ENCODE measurements at places on chromosomes 4 and X. TPM values are rescaled to one million over a fixed set of nuclear protein-coding genes. Genes with fewer than 3 reads are reported as not detected.

DNA sequence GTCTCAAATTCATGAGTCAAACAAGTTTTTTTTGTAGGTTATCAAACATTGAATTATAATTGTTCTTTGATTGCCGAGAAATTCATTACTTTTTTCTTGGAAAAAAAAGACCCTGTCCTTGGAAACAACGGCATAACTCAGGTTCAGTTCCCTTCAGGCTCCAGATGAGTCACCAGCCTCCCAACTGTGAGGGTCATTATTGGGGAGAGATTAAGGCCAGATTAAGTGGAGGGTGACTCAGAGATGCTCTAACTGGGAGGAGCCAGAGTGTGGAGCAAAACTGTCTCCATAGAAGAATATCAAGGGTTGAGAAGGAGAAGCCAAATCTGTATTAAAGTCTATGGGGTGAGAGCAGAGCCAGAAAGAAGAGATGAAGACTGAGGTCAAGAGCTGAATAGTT lies 9.6 kb downstream of the ADGRG4 start:
- DNase-seq, result no peak

GRCh38 chr4:17142232-17142711 lies 243.8 kb upstream of the LDB2 start:
- DNase-seq, result no peak

DNA sequence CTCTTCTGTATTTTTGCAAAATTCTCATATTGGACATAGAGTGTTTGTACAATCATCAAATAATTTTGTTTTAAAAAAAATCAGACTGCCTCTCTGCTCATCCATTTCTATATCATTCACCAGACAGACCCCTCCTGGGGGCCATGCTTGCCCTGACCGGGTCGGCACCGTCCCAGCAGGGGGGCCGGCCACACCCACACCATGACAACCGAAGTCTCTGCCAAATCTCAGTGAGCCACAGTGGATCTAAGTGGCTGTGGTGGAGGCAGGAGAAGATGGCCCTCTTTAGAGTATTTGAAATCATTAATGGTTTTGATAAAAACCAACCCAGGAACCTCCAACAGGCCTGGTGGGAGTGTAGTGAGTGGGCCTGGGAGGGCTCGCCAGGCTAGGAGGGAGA lies 66.9 kb upstream of the ADRA2C start:
- DNase-seq, result no peak

- no peak for DNase-seq
Measured at GRCh38 chr4:32645653-32646052, 1925.5 kb downstream of the PCDH7 start.

DNA sequence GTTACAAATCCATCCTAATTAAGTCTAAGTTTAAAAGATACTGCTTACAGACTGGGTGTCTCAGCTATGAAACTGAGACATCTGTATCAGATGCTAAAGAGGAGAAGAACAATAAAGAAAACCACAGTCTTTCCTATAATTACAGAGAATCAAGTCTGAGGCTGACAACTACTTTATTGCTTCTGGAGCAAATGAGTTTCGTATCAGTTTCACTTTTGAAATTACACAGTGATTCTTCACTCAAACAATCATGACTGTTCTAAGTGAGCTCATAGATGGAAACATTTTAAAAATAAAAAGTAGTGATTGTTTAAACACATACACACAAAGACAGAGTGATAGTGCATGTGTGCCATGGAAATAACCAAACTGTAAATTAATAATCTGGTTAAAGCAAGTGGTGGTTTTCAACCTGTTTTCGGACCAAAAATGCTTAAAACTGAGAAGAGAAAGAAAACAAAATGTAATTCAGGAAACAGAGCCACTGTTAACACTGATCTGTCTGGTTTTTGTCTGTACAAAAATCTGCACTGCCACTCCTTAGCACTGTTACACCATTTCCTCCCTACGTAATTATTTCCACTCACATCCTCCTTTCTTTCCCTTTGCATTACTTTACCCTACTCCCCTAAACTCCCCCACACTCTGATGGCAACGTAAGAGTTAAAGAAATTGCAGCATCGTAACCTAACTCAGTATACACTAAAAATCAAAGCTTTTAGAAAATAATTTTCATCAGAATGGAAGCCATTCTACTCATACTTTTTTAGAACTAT lies 12.5 kb downstream of the RFC1 start:
- no peak for DNase-seq

DNA sequence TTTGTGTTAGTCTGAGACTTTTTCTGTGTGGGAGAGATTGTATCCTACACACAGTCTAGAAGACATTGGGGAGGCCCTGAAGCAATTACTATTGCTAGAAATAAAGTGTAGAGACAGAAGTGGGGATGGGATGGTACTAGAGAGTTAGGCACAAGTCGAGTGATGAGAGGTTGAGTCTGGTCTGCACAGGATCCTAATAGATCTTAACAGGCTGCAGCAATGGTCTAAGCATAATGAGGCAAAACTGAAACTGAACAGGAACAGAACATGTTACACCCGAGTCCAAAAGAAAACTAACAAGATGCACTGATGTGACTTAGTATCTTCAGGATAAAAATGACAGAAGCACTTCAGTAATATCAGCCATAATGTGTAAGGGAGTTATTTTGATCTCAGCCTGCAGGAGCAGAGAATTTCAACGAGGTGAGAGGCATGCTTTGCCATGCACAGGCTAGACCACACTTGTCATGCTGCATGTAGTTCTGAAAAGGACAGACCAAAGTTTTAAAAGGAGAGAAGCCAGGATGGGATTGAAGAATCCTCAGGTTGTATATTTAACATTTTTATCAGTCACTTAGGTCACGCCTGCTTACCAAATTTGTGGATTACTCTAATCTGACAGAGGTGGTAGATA lies 205.8 kb upstream of the BOD1L1 start:
- DNase-seq, result no peak

GRCh38 chr4:147381749-147382148 lies 99.1 kb upstream of the EDNRA start:
- no peak for DNase-seq

GRCh38 chrX:5718651-5719050 lies 510.0 kb downstream of the NLGN4X start:
- no peak for DNase-seq

- no peak for DNase-seq
Measured at GRCh38 chr4:175412161-175412560, 399.9 kb downstream of the GPM6A start.

DNA sequence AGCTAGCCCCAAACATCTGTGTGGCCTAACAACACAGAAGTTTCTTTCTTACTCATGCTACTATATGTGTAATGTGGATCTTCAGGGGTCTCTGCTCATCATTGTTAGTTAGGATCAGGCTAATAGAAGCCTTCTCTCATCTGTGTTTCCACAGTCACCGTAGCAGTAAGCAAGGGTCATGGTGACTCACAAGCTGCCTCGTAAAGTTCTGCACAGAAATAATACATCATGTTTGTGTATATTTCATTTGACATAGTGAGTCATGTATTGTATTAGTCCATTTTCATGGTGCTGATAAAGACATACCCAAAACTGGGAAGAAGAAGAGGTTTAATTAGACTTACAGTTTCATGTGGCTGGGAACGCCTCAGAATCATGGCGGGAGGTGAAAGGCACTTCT lies 38.7 kb downstream of the SLC4A4 start:
- no peak for DNase-seq

GRCh38 chr4:77174426-77174825 lies 17.4 kb downstream of the CCNG2 start:
- DNase-seq, result no peak

- no peak for DNase-seq
Measured at GRCh38 chr4:155566354-155566753, 100.3 kb upstream of the GUCY1A1 start.

DNA sequence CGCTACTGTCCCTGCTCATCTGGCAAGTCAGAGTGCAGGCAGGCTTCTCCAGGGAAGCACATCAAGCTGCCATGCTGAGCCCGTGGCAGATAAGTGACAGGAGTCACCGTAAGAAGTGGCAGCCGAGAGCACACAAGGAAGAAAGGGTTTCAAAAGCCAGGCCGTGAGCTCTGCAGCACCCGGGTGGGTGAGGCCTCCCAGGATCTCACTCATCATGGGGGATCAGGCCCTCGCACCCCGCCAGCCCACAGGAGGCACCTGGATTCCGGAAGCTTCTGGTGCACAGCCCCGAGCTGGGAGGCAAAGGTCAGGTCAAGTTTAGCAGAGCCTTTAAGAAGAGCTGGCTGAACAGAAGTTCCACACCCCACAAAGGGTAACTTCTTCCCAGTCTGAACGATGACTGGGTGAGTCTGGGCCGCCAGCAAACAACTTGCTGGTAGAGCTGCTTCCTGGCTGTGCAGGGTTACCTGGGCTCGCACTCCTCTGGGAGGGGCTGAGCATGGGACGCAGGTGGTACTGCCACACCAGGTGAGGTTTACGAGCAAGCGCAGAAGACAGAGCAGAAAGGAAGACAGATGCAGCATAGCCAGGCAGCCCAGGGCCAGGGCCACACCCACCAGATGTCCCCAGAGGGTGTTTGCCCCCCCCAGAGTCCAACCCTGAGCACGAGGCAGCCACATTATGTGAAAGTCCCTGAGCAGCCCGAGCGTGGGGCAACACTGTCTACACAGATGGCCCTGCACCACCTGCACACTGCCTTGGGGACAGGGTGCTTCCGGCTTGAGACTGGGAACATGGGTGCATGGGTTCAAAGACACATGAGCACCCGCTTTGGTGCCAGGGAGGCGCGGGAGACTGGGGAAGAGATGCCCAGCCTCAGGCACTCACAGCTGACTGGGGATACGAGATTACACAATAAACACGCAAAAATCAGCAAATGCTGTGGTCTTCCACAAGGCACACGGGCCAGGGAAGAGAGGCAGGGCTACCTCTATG lies 7.7 kb downstream of the CCNQ start:
- no peak for DNase-seq

DNA sequence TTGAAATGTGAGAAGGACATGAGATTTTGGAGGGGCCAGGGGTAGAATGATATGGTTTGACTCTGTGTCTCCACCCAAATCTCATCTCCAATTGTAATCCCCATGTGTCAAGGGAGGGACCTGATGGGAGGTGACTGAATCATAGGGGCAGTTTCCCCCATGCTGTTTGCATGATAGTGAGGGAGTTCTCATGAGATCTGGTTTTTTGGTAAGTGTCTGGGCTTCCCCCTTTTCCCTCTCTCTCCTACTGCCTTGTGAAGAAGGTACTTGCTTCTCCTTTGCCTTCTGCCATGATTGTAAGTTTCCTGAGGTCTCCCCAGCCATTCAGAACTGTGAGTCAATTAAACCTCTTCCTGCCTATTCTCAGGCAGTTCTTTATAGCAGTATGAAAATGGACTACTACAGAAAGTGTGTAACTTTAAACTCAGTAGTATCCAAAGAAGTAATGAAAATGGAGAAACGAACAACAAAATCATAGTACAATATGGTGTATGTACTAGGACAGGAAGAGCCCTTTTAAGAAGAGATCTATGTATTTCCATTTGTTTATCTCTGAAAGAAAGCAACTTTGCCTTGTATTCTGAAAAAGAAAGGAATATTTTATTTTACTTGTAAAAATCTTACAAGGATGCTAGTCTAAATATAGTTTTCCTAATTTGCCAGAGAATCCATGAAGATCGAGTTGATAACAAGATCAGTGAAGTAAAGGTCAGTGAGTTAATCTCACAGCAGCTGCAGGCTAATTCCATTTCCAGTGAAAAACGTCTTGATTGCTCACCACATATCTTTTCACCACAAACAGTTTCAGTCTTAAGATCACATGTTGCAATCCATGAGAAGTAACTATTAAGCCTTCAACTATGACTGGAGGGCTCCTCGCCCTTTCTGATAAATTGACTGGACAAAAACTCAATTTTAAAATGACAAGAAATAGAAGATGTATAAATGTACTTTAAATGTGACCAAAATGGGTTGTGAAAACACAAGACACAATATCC lies 20.5 kb downstream of the PKD2 start:
- DNase-seq, result no peak

DNA sequence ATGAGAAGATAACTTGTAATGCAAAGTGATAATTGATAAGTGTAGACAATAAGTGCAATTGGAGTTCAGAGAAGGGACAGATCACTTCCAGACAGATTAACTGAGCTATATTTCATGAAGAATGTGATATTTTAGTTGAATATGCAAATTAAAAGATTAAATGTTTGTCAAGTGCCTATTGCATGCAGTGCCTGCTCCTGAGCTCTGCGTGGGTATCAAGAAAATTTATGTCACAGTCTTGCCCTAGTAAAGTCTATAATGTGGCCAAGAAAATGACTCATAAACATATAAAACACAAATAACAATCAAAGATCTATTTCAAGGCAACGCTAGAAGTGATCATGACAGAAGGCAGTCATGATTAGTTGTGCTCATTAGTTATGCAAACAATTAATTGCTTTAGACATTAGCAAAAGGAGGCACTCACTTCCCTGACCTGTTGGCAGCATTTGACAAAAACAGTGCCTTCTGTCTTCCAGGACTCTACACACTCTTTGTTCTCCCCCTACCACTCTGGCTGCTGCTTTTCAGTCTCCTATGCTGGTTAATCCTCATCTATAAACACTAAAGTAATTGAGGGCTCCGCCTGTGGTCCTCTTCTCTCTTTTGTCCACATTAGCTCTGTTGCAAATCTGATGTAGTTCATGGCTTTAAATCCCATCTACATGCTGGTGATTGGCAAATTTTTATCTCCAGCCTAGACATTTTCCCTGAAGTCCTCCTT lies 47.7 kb downstream of the ARHGEF38 start:
- DNase-seq, result no peak

DNA sequence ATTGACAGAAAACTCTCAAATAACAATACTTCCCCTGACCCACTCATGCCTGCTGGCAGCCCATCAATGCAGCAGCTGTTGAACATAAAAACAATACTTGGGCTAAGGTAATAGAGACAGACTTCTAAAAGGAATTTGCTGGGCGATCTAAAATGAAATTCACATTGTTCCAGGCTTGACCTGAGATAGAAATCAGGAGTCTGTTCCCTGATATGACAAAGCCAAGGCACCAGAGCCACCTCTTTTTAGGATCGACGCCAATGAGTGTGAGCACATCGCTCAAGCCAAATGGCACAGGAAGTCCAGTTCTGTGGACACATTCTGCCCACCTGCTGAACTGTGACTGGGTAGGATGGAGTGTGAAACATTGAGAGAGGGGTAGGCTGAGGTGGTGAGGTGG lies 4.9 kb downstream of the SEPTIN11 start:
- no peak for DNase-seq

GRCh38 chr4:85756938-85757337 lies 282.0 kb downstream of the ARHGAP24 start:
- DNase-seq, result no peak

DNA sequence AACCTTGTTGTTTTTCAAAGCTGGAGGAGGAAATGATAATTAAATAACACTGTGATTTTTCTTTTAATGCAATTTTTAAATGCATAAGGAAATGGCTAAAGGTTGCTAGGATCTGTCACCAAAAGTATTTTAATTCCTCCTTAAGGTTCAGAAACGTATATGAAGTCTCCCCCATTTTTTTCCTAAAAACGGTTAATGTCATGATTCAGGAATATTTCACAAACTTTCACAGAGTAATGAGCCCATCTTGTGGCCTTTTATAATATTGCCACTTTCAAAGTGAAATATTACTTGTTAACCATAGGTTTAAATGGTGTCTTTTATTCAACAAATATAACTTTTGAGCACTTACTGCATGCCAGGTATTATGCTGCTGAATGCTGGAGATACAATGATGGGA lies 99.5 kb upstream of the USP38 start:
- DNase-seq, result no peak

The RASGEF1B gene
- 56.9 TPM for total RNA-seq

The UGT8 gene
- total RNA-seq, result 2.6 TPM

The UGDH gene
- 27.6 TPM for total RNA-seq

The RBMXL3 gene
- total RNA-seq, result not detected

The ZNF157 gene
- 0.40 TPM for total RNA-seq
